Fibroblast of villous mesenchyme (primary cell): ENCODE measurements at places on chromosomes 3 and 15. TPM values are rescaled to one million over a fixed set of nuclear protein-coding genes. Genes with fewer than 3 reads are reported as not detected.

FANCD2 gene
- total RNA-seq: 15.5 and 23.3 TPM in 2 replicates

DNA sequence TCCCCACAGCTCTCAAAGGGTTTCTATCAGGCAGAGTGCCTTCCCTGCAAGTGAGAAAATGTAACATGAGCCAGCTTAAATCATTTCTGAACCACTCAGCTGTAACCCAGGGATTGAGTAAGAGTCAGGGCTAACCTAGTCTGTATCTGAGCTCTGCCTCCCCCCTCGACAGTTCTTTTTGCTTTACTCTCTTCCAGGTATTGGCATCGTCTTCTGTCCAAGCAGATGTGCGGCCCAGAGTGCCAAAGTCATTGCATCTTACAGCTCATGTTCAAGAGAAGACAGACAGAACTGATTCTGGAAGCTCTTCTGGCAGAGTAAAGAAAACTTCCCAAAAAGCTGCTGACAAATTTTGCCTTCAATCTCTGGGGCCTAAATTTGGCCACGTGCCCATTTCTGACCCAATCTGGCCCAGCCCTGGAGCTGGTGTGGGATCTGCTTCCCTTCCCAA is 74.8 kb downstream of the ABHD5 start:
- DNase-seq: peak; percentile 34

DNA sequence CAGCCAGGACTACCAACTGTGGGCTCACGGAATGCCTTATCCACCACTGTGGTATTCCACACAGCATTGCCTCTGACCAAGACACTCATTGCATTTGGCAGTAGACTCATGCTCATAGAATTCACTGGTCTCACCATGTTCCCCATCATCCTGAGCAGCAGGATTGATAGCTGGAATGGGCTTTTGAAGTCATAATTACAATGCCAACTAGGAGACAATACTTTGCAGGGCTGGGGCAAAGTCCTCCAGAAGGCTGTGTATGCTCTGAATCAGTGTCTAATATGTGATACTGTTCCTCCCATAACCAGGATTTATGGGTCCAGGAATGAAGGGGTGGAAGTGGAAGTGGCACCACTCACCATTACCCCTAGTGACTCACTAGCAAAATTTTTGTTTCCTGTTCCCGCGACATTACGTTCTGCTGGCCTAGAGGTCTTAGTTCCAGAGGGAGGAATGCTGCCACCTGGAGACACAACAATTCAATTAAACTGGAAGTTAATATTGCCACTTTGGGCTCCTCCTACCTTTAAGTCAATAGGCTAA is 58.6 kb upstream of the CCDC80 start:
- DNase-seq: no peak

DNA sequence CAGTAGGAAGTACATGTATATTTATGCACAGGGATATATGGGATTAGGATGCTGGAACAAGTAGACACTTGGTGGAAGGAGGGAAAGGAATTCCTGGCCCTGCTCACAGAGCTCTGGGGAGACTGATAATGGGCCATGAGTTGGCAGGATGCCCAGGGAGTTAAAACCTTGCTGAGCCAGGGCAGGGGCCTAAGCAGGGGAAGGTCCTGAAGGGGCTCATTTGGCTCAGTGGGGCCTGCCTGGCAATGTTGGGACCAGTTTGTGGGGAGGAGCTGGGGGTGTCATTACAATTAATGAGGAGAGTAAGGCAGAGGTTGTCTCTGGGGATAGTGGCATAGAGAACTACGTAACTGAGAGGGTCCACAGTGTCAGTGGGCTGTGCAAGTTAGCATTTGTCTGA is 124.2 kb upstream of the ADPGK start:
- DNase-seq: peak; percentile 23

GRCh38 chr3:99319961-99320360 is 318.4 kb upstream of the COL8A1 start:
- peak; percentile 73 for DNase-seq
